ENCODE measurements at places on chromosomes 12 and 14. TPM values are rescaled to one million over a fixed set of nuclear protein-coding genes. Genes with fewer than 3 reads are reported as not detected.

MSI1 gene
- not detected for total RNA-seq

KRT78 gene
- total RNA-seq, result not detected

DNA sequence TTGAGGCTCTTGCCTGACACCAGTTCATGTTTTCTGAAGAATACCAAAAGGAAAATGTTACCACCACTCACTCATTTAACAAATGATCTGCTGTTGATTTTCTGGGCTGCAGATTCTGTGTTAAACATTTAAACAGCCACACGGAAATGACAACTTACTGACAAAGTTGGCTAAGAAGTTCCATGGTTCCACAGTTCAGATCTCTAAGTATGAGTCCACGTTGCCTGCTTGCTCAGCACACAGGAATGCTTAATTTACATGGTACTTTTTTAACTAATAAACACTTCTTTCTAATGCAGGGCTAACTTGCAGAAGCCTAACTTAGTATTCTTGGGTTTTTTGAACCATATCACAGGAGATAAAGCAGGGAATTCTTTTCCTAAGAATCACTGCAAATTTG is 34.7 kb downstream of the PTGER2 start:
- peaks cover 18% of the 10 kb centered on the region for H3K4me1 ChIP-seq
- no peaks in the 10 kb centered on the region for H3K27me3 ChIP-seq
- H3K4me3 ChIP-seq, result no peak overlapping the region
- peak; percentile 87 for DNase-seq
- no peak overlapping the region for H3K27ac ChIP-seq
- no peaks in the 10 kb centered on the region for H3K36me3 ChIP-seq

PLEKHG7 gene
- under 0.01 TPM for total RNA-seq

- DNase-seq, result no peak
- no peak overlapping the region for H3K4me3 ChIP-seq
- H3K27me3 ChIP-seq, result no peaks in the 10 kb centered on the region
- no peaks in the 10 kb centered on the region for H3K36me3 ChIP-seq
Observed at GRCh38 chr14:105878125-105878524, 351.7 kb downstream of the TMEM121 start.

DNA sequence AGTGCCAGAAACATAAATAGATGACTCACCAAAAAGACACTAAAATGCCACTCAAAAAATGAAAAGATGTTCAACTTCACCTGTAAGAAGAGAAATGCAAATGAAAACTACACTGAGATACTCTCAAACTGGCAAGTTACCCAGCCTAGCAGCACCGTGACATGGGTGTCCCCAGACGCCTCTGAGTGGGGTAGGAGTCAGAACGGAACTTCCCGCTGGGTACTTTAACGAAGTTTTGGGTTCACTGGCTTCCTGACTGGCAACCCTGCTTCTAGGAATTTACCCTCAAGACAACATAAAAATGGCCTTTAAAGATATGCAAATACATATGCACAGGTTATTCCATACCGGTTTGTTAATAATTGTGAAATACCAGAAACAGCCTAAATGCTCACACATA is 52.6 kb downstream of the RIMBP2 start:
- no peaks in the 10 kb centered on the region for H3K4me1 ChIP-seq
- H3K4me3 ChIP-seq, result no peak overlapping the region
- no peak overlapping the region for H3K27ac ChIP-seq

- H3K27ac ChIP-seq, result no peak overlapping the region
- DNase-seq, result peak; percentile 85
- no peak overlapping the region for H3K4me3 ChIP-seq
- H3K27me3 ChIP-seq, result no peaks in the 10 kb centered on the region
Observed at GRCh38 chr14:71720978-71721624, 211.1 kb upstream of the RGS6 start.

DNA sequence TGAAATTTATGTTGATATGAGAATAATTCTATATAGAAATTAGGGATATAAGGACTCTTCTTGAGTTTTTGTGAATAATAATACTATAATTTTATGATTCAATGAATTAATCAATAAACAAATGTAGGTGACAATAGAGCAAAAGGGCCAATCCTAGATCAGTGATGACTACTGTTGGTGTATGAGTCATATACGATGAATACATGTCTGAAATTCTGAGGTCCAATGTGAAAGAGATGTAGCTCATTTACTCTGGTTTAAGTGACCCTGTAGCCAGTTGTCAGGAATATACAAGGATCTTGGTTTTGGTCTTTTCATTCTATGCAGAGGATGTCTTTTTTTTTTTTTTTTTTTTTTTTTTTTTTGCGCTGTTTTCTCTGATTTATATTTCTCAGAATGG is 72.1 kb upstream of the RTL1 start:
- no peak overlapping the region for H3K4me3 ChIP-seq
- DNase-seq, result peak; percentile 49
- H3K36me3 ChIP-seq, result peaks cover 16% of the 10 kb centered on the region
- peaks cover 2% of the 10 kb centered on the region for H3K4me1 ChIP-seq
- no peaks in the 10 kb centered on the region for H3K27me3 ChIP-seq

ZNF26 gene
- total RNA-seq, result 12.2 TPM

DNA sequence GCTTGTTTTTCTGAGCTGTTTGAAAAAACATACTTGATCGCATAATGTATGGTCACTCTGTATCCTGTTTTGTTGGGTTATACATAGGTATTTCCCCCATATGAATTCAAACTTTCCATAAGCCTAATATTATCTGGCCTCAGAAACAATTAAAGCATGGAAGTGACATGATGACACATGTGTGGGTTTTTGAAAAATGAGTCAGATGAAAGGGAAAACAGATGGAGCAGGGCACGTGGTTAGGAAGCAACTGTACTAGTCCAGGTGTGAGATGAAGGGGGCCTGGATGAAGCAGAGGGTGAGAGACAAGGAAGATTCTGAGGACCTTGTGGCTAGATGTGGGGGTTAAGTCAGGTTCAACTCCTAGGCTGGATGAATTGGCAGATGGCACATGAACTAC is 92.7 kb upstream of the DNM1L start:
- no peaks in the 10 kb centered on the region for H3K27me3 ChIP-seq
- peak; percentile 54 for DNase-seq
- peaks cover 13% of the 10 kb centered on the region for H3K4me1 ChIP-seq
- no peak overlapping the region for H3K27ac ChIP-seq

All from IMR-90 (cell line).